Fibroblast of lung (primary cell): ENCODE measurements at places on chromosomes 3 and 15.

DNA sequence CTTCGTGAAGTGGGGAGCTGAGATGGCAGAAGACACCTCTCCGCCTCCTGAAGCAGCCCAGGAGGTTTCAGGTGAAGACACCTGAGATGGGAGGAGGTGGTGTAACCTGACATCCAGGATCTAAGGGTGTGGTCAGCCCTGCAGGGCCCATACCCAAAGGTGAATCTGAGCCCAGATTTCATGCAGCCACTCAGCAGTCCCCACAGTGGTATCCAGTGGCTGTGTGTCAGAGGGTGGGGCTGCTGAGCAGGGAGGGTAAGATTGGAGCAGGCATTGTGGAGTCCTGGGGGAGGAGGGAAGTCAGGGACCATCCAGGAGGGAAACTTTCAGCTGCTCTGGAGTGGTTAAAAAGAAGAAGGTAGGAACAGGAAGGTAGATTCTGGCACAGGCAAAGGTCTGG, 46.0 kb upstream of the SMAD6 start:
- DNase-seq, result no peak

GRCh38 chr15:54462511-54462913, 484.3 kb downstream of the UNC13C start:
- no peak for DNase-seq

- DNase-seq, result peak; percentile 66
These were observed 148.3 kb downstream of the MBNL1 start for GRCh38 chr3:152416808-152417580.

- no peak for DNase-seq
These were observed 304.4 kb upstream of the NR2E3 start for GRCh38 chr15:71505962-71506361.

DNA sequence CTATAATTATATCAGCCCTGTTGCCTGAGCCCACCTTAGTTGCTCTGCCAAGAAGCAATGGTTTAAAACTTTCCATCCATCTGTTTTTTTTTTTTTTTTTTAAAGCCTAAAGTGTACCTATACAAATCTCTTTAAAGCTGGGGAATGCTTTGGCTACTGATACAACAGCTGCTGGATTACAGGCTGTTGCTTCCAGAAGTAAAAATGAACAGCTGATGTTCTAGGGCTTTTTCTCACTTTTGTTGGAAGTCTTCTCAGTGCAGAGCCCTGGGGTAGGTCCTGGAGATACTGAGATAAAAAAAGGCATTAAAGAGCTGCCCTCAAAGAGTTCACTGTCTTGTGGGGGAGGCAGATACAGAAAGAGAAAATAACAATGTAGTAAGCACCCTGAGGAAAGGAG, 218.1 kb downstream of the NLGN1 start:
- DNase-seq, result no peak

DNA sequence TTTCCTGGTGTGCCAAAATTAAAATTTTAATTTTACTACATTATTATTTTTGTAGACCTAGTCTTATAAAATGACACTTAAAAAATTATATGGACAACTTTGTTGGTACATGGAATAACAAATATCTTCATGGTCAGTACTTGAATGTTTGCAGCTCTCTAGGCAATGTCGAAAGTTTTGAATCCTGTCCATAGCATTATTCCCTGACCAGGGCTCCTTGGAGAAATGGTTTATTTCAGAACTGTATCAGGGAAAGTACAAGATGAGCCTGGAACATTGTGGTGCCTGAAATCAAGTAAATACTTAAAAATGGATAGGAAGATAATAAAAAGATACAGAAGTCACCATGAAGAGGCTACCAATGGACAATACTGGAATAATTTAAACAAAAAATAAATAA, 47.6 kb downstream of the ALDH1A2 start:
- DNase-seq, result no peak

- no peak for DNase-seq
These were observed 1.7 kb upstream of the HDGFL3 start for GRCh38 chr15:83209333-83209732.

DNA sequence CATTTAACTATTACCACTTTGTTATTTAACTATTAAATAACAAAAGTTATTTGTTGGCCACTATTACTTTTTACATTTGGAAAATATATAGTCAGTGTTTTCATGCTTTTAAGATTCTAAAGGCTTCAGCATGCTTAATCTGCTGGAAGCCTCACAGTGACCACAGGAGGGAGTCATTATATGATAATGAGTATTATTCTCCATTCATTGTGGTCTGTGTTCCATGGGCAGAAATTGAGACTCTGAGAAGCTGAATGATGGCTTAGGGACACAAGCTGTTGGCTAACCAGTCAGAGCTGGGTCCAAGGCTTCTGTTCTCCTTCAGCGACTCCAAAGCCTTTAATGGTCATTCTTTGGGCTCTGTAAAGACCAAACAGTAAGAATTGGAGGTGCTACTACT, 64.7 kb downstream of the BFSP2 start:
- DNase-seq, result peak; percentile 55

GRCh38 chr3:132606085-132606484, 9.0 kb downstream of the ACKR4 start:
- DNase-seq, result peak; percentile 62

DNA sequence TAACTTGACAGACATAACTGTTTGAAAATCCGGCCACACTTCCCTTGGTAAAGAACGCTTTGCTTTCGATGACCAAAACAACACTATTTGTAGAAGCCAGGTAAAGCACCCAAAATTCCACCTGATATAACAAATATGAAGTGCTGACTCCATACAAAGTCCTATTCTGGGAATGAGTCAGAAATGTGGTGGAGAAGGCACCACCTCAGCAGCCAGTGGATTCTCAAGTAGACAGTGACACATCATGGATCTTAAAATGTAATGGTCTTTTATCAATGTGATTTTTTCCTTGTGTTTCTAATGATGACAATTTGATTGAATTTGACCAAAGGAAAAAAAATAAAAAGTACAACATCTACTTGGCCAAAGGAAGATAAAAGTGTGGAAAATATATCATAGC, 135.0 kb upstream of the WNT5A start:
- DNase-seq, result peak; percentile 80
